Left cardiac atrium (tissue), 4 donors: ENCODE measurements at places on chromosomes 3 and 15. TPM values are rescaled to one million over a fixed set of nuclear protein-coding genes. Genes with fewer than 3 reads are reported as not detected.
A peak's percentile ranks its signal among the peaks of the same experiment; 100 is the strongest.

C3orf85 gene
- total RNA-seq, result not detected

- no peak for DNase-seq
Observed at GRCh38 chr15:68032672-68033071, 21.4 kb upstream of the PIAS1 start.

GRCh38 chr15:57626713-57627440 lies 35.2 kb downstream of the MYZAP start:
- peak; percentile 59 for DNase-seq

TBC1D23 gene
- 32.5 TPM for total RNA-seq

SMARCC1 gene
- total RNA-seq, result 28.0 TPM

ETFA gene
- total RNA-seq, result 265 TPM

PAQR5 gene
- 1.2 TPM for total RNA-seq

LRRIQ4 gene
- total RNA-seq, result not detected

DNA sequence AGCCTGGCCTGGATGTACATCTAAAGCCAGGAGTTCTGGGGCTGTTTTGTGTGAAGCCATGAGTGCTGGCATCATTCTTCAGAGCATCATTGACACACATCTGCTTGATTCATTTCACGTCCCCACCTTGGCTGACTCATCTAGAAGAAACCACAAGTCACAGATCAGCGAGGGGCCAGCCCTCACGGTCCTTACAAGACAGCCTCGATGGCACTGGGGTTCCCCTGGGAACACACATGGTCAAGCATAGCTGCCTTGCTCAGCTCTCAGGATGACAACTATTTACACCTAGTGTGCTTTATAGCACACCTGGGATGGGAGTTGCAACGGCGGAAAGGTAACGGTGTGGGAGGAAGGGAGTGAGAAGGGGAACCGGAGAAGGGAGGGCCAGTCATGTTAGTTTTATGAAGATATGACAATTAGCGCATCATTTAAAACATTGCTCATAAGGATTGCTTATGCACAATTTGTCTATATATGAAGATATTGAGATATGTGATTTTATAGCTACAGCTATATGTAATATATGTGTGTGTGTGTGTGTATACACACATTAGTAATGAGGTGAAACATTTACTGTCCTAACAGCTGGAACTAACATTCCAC lies 227.1 kb downstream of the RPLP1 start:
- DNase-seq, result no peak
